AG20443 (cell line): ENCODE measurements at places on chromosomes 3 and 15.

- no peak for DNase-seq
Measured at GRCh38 chr3:146337991-146338390, 87.1 kb upstream of the PLSCR4 start.

DNA sequence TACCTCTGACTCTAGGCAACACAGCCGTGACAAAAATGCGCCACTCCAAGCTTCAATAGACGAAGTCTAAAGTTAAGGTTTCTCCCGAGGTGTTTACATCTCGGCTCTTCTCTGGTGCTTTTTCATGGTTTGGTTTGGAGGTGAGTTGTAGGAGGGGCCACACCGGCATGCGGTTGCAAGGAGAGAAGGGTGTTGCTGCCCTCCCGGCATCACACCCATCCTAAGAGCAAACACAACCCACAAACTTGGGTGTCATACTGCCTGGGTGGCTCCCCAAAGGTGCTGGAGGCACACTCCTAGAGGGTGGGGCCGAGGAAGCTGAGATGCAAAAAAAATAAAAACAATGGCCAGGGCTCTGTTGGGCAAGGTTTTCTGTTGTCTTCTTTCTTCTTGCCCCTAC is 225.2 kb upstream of the ICE2 start:
- DNase-seq = no peak

DNA sequence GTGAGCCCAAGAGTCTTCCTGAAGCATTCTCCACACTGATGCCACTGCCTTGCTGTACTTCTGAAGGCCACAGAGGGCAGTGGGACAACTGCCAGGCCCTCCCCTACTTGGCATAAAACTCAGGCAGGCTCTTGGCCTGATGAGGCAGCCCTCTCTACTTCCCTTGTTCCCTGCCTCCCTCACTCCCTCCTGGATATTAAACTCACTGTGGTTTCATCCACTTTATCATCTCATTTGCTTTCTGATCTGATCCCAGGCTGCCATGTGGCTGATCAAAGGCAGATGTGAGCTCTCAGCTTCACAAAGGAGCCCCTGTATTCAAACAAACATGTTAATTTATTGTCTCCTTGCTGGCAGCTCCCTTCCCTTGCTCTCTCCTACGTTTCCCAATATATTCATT is 533.5 kb downstream of the IGSF11 start:
- DNase-seq = peak; percentile 7

DNA sequence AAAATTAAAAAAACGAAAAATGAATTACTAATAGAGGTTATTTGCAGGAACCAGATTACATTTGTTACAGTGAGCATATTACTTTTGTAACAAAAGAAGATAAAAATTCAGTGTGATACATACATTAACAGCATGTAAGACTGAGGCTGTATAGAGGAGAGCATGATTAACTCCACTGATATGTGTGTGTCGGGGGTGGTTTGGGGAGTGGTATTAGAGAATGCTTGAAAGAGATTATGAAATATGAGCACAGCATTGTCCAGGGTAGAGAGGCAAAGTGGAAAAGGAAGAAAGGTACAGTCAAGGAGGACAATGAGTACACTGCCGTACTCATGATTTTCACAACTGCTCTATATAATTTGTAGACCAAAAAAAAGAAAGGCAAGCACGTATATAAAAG is 62.9 kb upstream of the LRRFIP2 start:
- DNase-seq = no peak

DNA sequence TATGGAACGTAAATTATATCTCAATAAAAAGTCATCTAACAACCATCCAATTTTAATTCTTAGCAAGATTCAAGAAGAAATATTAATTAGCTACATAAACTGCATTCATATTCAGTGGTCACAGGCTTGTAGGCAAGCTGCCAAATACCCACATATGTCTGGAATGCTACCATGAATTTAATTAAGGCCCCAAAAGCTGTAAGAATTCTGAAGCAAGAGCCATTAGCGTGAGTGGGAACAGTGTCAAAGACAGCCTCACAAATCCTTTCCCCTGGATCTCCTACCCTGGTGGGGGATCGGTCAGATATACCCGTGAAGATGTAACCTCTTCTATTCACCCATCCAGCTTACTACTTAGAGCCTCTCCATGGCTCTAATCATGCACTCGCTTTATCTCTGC is 40.0 kb downstream of the ATG7 start:
- no peak for DNase-seq

- no peak for DNase-seq
Measured at GRCh38 chr15:29880341-29880740, 58.1 kb upstream of the TJP1 start.

DNA sequence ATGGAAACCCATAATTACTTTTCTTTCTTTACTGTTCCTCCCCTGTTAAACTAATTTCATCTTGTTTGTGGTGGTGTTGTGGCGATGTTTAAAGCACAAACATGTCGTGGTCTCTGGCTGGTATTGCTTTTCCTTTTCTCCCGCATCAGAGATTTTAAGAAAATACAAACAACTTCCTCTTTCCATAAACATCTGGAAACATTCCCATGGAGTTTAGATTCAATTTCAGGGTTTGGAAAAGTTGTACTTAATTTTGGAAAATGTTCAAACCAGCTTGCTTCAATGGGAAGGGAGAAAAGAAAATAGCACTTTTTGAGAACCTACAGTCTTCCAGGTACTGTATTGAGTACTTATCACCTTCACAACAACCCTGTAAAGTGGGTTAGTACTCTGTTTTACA is 30.4 kb downstream of the STARD9 start:
- DNase-seq = no peak

DNA sequence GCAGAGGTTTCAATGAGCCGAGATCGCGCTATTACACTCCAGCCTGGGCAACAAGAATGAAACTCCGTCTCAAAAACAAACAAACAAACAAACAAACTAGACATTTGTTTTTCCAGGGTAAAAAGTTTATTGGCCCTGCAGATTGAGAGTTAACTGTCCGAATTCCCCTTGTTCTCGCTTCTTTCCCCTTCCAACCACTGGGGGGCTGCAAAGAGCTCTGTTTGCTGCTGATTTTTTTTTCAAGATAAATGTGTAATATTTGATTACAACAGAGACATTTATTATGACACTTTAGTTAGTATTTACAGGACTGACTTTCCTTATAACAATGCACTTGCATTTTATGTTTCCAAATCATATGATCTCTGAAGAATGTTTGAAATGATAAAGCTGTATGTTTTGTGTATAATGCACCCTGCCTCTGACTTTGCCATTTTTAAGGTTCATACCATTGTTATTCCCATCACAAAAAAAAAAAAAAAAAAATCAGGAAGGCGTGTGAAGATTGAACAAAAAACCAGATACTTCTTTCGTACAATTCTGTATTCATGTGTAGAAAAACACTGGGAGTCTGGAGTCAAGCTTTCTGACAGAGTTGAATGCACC is 2.8 kb downstream of the CLSTN2 start:
- peak; percentile 72 for DNase-seq

- DNase-seq = no peak
Measured at GRCh38 chr15:82649226-82649999, 2.2 kb upstream of the CPEB1 start.

DNA sequence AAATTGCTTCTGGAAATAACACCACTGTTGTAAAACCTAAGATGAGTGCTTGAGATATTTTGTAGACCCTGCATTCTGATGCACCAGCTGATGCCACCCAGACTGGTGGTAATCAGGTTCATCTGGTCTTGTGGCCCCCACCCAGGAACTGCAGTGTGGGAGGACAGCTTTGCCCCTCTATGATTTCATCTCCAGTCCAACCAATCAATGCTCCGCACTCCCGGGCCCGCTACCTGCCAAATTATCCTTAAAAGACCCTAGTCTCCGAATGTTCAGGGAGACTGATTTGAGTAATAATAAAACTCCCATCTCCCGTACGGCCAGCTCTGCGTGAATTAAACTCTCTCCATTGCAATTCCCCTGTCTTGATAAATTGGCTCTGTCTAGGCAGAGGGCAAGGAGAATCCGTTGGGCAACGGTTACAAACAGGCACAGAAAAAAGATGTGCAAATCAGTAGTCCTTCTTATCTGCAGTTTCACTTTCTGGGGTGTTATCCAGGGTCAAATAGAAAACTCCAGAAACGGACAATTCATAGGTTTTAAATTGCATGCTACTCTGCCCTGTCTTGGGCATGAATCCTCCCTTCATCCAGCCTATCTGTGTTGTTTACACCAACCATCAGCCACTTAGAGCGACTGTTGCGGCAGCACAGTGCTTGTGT is 29.2 kb upstream of the TRPM1 start:
- no peak for DNase-seq

- peak; percentile 58 for DNase-seq
Measured at GRCh38 chr3:178454726-178455125, 81.5 kb upstream of the KCNMB2 start.

- DNase-seq = peak; percentile 41
Measured at GRCh38 chr15:94206463-94207167, 24.7 kb upstream of the MCTP2 start.

DNA sequence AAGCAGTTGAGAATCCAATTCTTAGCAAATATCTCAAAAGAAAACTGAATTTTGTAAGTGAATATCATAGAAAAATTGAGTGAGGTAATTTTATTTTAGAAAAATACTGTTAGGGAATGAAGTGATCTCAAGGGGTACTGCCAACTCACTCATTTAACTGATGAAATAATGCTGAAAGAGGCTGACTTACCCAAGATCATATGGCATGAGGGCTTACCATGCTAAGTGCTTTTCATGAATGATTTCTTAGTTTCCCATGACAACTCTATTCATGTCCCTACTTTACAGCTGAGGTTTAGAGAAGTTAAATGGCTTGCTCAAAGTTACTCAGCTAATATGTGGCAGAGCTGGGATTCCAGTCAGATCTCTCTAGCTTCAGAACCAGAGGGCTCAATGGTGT is 30.6 kb downstream of the CCDC14 start:
- DNase-seq = no peak

DNA sequence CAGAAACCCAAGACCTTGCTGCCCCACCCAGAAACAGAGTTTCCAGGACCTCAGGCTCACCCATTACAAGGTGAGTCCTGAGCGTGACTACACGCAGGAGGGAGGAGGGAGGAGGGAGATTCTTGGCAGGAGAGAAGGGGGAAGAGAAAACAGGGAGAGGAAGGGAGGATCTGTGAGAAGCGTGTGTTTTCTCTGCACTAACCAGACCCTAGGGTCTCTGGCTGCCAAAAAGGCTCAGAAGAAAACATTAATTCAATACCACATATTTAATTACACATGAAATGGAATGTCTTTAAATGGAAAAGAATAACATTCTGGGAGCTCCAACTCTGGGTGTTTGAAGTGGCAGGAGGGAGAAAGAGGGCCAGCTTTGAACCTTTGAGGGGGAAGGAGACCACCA is 309.0 kb downstream of the NTRK3 start:
- no peak for DNase-seq

DNA sequence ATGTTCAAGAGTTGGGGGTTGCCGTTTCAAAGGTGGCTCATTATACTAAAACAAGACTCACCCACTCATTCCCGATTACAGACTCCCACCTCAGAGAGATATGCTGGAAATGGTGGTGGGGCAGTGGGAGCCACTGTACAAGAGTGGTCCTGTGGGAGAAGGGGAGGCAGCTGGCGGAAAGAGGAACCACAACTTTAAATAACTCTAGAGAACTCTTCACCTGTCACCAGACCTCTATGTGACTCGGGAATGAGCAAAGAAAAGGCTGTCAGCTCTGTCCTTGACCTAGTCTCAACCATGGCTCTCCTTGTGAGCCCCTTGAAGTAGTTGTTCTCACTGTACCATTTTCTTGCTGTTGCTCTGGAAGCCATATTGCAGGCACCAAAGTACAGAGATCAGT is 293.8 kb downstream of the CHST2 start:
- DNase-seq = no peak

- DNase-seq = peak; percentile 9
Measured at GRCh38 chr3:190621927-190622326, 108.0 kb downstream of the IL1RAP start.

DNA sequence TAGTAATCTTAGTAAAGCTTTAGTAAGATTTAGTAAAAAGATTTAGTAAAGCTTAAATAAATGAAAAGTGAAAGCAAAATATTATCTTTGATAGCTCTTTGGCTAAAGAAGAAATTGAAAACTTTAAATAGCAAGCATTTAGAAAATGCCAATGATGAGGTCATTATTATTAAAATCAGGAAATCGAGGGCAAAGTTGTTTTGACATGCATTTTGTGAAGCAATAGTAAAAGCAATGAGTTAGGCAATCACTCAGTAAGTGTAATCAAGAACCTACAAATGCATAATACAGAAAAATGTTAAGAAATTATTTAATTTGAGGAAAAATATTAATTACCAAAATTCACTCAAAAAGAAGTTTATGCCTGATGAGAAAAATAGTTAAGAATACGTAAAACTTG is 280.3 kb upstream of the MME start:
- DNase-seq = no peak
